ACHN (cell line): ENCODE measurements at places on chromosomes 11 and 22.
A peak's percentile ranks its signal among the peaks of the same experiment; 100 is the strongest.

DNA sequence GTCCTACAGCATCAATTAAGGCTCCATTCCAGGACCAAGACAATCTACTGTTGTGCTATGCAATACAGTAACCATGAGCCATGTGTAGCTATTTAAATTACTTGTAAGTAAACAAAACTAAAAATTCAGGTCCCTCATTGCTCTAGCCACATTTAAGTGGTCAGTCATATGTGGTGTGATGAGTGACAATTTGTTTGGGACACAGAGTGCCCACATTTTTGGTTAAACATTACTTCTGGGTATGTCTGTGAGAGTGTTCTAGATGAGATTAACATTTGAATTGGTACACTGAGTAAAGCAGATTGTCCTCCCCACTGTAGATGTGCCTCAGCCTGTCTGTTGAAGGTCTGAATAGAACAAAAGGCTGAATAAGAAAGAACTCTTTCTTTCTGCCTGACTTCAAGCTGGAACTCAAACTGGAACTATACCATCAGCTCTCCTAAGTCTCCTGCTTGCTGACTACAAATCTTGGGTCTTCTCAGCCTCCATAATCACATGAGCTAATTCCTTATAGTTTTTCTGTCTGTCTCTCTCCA, 15.8 kb downstream of the KBTBD3 start:
- DNase-seq = no peak

GRCh38 chr11:48123254-48123875, 93.2 kb upstream of the OR4B1 start:
- DNase-seq = no peak

DNA sequence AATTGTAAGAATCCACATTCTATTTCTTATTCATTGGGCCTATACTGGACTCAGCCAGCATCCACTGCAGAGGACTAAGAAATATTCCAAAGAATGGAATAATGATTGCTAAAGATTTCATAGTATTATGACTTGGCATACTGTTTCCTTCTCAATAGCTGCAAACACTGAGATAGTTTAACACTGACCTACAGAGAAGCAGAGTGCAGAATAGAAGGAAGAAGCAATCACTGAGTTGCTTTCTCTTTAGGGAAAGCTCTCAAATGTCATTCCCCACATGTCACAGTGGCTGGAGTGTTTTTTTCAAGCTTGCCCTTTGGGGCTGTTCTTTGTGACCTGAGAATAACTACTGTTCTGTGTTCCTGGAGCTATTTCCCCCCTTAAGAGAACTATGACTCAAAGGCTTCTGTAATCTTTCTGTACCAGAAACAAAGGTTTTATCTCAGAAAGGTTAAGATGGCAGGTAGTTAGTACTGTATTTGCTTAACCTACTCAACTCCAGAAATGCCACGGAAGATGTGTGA, 243.6 kb upstream of the LUZP2 start:
- no peak for DNase-seq

DNA sequence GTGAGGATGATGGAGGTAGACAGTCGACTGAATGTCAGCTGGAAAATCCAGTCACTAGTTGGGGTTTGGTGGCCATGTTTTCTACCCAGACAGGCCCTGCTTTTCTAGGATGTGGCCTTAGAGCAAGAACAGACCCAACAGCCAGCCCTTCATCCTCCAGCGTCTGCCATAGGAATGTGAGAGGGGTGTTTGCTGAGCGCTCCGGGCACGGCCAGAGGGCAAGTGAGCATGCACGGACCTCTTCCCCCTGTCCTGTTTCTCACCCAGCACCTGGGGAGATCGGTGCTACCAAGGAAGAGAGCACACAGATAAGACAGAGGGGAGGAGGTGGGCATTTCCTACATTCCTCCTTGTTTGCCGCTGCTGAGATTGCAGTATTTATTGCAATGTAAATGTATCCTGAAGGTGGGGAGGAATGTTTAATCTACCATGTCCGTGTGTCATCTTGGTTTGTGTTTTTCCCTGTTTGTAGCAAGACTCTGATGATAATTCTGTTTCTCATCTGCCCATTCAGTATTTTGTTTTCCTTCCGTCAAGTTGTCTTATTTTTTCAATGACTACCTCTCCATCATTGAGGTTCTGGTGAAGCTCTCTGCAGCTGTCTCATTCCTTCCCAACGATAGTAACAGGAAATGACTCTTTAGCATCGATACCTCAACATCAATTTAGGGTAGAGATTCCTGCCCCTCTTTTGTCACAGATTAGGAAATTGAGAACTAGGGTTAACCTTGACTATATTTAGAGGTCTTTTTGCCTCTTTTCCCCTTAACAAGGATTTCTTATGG, 4.9 kb upstream of the ATF4 start:
- DNase-seq = no peak

DNA sequence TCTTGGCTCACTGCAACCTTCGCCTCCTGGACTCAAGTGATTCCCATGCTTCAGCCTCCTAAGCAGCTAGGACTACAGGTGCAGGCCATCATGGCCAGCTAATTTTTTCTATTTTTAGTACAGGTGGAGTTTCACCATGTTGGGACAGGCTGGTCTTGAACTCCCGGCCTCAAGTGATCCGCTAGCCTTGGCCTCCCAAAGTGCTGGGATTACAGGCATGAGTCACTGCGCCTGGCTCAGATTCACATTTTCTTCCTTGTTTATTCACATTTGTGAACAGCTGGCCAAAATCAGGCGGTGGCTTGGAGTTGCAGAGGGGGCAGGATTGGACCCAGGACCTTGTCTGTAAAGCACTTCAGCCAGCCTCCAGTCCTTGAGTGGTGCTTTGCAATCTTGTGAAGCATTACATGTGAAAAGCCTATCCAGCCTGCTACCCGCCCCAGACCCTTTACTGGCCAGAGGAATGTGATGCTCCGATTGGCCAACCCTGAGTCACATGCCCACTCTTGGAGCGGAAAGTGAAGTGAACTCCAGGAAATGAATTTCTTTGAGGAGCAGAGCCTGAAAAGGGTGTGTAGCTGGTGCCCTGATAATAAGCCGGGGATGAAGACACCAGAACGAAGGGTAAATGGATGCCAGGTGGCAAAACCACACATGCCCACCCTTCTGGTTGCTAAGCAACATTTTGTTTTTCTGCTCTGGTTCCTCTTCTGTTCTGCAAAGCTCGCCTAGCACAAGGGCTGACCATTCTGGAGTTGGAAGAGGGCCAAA, 62.6 kb upstream of the PTPRJ start:
- peak; percentile 90 for DNase-seq

GRCh38 chr11:100929377-100929776, 200.2 kb downstream of the PGR start:
- no peak for DNase-seq

DNA sequence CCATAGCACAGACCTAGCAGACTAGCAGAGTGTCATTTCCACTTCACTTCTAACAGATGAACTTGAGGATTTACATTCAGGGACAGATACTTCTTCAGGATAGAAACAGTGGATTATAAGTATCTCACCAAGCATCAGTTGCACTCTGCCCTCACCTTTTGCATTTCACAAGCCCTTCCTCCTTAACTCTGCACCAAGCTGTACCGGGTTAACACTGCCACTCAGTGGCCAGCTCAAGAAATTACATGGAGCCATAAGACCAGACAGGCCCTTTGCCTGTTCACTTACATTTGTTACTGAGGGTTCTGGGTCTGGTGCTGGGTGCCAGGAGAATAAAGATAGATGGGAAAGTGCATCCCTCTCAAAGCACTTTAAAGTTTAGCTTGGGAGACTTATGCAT, 309.8 kb downstream of the SHANK2 start:
- DNase-seq = peak; percentile 24

DNA sequence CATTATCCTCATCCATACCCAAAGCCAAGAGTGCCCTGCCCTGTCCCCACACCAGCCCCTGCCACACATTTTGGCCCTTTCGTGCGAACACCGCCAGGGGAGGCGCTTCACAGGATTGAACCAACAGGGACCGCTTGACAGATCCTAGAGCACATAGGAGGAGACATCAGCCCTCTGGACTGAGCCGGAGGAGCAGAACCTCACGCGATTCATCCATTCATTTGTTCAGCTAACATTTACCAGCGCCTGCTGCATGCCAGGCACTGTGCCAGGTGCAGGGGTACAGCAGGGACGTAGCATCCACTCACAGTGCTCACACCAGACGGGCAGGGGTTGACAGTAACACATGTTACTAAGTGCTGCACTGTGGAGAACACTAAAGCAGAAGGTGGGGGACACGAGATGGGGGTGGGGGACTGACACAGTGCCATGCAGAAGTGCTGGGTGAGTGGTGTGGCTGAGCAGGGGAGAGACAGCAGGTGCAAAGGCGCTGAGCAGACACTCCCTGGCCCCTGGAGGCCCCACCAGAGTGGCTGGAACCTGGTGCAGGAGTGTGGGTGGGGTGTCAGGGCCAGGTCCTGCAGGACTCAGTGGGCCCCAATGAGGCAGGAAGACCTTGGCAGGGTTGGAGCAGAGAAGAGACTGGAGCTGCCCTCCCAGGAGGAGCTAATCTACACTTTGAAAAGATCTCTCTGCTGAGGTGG, 3.4 kb downstream of the GNAZ start:
- no peak for DNase-seq

- DNase-seq = no peak
Observed at GRCh38 chr22:22717664-22718063, 73.2 kb downstream of the GGTLC2 start.

GRCh38 chr11:134555510-134555909, 143.5 kb upstream of the B3GAT1 start:
- DNase-seq = no peak

GRCh38 chr22:20298803-20299745, 20.8 kb downstream of the DGCR6L start:
- peak; percentile 85 for DNase-seq

GRCh38 chr11:36364551-36365325, 68.7 kb downstream of the PRR5L start:
- DNase-seq = peak; percentile 14
